Ascending aorta (tissue), 2 donors: ENCODE measurements at places on chromosomes 3 and 15. TPM values are rescaled to one million over a fixed set of nuclear protein-coding genes. Genes with fewer than 3 reads are reported as not detected.

KNG1 gene
- not detected for total RNA-seq

DNA sequence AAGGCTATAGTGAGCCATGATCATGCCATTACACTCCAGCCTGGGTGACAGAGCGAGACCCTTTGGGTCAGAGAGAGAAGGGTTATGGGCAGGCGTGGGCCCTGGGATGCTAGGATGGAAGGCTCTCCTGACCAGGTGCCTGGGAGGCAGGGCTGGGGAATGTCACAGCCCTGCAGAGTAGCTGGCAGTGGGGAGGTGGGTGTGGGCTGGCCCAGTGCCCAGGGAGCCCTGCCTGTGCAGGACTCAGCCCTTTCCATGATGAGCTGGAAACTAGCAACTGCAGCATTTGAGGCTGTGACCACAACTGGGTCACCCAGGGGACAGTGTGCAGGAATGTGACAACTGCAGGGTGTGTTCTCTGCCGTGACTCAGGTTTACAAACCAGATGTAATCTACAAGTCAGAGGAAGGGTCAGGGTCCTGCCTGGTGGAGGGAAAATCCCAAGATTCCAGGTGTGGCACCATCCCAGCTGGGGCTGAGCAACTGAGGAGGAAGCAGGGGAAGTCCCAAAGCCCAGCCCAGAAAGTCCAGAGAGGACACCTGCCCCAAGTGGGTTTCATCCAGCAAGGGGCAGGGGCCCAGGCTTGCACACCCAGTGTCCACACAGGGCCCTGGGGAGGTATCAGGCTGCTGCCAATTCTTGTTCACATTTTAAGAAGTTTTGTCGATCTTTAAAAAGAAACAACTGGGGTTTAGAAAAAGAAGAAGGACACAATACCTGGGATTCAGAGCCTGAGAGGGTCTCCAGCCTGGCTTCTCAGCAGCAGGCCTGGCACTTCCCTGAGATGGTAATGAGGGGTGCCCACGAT lies 45.5 kb downstream of the SLC28A1 start:
- DNase-seq: no peak
- H3K36me3 ChIP-seq: no peaks in the 10 kb centered on the region
- peaks cover 14% of the 10 kb centered on the region for H3K4me1 ChIP-seq
- no peaks in the 10 kb centered on the region for H3K27me3 ChIP-seq

DNA sequence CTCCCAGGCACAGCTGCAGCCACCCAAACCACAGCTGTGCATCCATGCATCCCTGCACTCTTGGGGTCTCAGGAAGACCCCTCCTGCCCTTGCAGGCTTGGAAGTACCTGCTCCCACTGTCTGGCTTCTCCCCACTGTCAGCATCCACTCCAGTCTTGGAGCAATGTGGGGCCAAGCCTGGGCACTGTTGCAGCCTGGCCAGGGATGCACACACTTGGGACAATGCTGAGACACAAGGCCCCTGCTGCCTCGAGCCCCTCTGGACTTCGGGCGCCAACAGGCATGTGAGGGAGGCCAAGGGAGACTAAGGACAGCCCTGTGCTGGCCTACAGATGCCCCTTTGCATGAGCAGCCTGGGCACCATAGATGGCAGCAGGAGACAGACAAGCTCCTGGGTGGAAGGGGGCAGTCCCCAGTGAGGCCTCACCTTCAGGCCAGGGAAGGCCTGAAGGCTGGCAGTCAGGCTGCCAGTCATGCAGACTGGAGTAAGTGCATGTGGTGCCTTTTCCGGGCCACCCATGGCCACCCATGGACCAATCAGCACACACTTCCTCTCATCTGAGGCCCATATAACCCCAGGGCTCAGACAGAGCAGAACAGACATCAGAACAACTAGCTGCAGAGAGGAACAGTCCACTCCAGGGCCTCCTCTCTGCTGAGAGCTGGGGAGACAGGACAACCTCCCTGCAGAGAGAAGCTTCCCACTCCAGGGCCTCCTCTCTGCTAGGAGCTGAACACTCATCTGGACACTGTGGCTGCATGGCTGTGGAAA lies 219.0 kb downstream of the VGLL3 start:
- no peak overlapping the region for H3K27ac ChIP-seq
- H3K27me3 ChIP-seq: no peaks in the 10 kb centered on the region
- H3K36me3 ChIP-seq: no peaks in the 10 kb centered on the region
- no peak for DNase-seq
- no peaks in the 10 kb centered on the region for H3K4me1 ChIP-seq

- no peak overlapping the region for H3K4me3 ChIP-seq
- no peaks in the 10 kb centered on the region for H3K4me1 ChIP-seq
- no peaks in the 10 kb centered on the region for H3K27me3 ChIP-seq
- H3K36me3 ChIP-seq: no peaks in the 10 kb centered on the region
Measured at GRCh38 chr3:195853996-195854395, 42.3 kb upstream of the MUC4 start.

GOLGA8J gene
- total RNA-seq: 0.75 TPM

CRABP1 gene
- not detected for total RNA-seq

DNA sequence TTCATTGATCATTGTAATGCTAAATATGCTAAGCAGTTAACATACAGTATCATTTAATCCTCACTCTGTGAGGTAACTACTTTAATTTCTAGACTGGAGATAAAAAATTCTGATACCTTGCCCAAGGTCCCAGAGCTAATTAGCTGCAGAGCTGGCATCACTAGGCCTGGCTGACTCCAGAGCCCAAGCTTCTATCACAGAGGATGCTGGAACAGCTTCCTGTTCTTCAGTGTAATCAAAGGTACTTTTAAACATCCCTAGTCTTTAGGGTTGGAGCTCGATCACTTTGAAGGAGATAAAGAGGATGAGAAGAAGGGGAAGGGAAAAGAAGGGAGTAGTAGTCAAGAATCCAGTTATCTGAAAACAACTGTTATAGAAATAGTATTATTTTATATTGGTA lies 37.1 kb upstream of the BOC start:
- DNase-seq: no peak
- no peaks in the 10 kb centered on the region for H3K36me3 ChIP-seq
- no peaks in the 10 kb centered on the region for H3K4me1 ChIP-seq
- H3K27ac ChIP-seq: no peak overlapping the region
- no peak overlapping the region for H3K4me3 ChIP-seq

DNA sequence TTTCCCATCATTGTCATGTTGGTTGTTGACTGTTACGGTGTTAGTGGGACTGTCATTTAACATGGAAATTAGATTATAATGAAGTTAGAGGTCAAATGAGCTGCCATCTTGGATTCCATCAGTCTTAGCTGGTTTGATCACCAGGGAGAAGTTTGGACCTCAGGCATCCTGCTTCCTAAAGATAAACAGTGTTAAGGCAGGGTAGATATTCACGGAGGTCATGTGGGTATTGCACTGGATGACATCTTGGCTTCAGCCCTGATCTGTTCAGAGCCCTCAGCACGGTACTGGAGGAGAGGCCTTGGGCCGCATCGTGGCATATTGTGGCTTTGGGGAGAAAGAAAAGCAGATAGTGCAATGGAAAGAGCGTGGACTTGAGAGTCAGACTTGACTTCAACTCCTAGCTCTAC lies 11.1 kb upstream of the MUC20 start:
- no peaks in the 10 kb centered on the region for H3K27me3 ChIP-seq
- no peak overlapping the region for H3K4me3 ChIP-seq
- no peak overlapping the region for H3K27ac ChIP-seq

DNA sequence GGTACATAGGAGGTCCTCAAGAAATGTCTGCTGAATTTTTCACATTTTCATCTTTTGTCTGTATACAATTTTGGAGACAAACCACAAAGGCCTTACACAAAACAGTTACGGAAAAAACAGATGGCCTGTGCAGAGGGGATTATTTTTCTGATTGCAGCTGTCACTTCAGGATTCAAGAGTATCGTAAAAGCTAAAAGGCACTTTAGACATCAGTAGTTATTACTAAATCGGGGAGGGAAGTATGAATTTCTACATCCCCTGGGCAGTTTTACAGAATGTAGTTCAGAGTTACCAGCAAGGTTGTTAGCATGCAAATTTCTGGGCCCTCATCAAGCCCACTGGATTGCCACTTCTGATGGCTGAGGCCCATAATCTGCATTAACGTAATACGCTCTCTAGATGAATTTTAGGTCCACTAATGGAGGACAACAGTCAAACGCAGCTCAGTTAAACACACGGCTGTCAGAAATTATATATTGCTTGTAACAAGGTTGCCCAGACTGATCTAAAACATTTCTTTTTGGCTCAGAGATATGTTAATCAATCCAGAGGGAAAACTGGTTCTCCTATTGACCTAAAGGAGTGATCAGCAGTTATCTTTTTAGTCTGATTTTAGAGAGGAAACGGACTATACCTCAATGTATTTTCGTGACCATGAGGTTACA lies 1.1 kb downstream of the RIOX2 start:
- DNase-seq: no peak
- no peaks in the 10 kb centered on the region for H3K4me1 ChIP-seq
- H3K27ac ChIP-seq: peak overlapping the region; percentile 88
- peak overlapping the region; percentile 89 for H3K4me3 ChIP-seq
- H3K27me3 ChIP-seq: no peaks in the 10 kb centered on the region

RSRC1 gene
- 28.0 TPM for total RNA-seq

SPTSSB gene
- total RNA-seq: not detected

SAMD7 gene
- total RNA-seq: not detected

TRNT1 gene
- total RNA-seq: 16.4 TPM

DNA sequence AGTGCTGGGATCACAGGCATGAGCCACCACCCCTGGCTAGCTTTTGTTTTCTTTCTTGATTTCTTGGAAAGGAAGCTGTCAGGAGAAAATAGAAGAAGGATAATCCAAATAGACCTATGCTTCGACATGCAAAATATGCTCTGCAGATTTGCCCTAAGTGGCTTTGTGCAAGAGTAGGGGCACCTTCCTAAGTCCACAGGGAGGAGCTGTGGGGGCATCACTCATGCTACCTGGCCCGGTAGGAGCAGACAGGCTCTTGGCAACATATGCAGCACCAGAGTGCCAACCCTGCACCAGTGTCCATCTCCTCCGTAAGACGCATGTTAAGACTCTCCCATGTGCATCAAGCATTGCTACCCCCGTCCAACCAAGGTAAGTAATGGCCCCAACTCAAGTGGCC lies 190.7 kb upstream of the UBE2E1 start:
- H3K4me3 ChIP-seq: no peak overlapping the region
- DNase-seq: no peak
- no peaks in the 10 kb centered on the region for H3K4me1 ChIP-seq
- H3K27me3 ChIP-seq: no peaks in the 10 kb centered on the region
- H3K36me3 ChIP-seq: no peaks in the 10 kb centered on the region

GRCh38 chr15:56759450-56759845 lies 26.1 kb upstream of the ZNF280D start:
- H3K4me3 ChIP-seq: no peak overlapping the region
- H3K4me1 ChIP-seq: no peaks in the 10 kb centered on the region
- H3K36me3 ChIP-seq: no peaks in the 10 kb centered on the region
- no peak overlapping the region for H3K27ac ChIP-seq
- DNase-seq: peak; percentile 71

- peaks cover 18% of the 10 kb centered on the region for H3K4me1 ChIP-seq
- no peaks in the 10 kb centered on the region for H3K36me3 ChIP-seq
- no peaks in the 10 kb centered on the region for H3K27me3 ChIP-seq
- H3K4me3 ChIP-seq: no peak overlapping the region
Measured at GRCh38 chr3:16504242-16504641, 9.3 kb downstream of the RFTN1 start.

DNA sequence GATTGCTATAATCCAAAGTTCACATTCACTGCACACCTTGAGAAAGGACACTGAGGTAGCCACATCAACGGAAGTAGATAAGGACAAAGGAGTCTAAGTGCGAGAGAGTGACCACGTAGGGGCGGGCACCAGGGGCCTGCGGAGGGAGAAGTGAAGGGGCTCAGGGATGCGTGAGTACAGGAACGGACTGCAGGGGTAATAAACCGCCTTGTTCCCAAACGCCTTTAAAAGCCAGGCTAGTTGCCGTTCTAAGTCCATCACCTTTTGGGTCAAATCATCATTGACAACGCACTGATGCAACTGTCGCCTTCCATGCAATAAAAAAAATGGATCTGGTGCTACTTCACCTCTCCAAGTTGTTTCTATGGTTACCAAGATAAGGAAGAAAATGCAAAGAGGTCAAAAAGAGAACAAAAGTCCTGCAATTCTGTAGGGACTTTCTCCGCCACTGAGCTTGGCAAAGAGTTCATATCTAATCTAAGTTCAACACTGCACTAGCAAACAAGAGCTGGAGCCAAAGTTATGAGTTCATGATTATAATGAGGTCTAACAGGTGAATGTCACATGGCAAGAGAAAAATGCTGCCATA lies 32.6 kb upstream of the ATP11B start:
- H3K4me1 ChIP-seq: no peaks in the 10 kb centered on the region
- no peaks in the 10 kb centered on the region for H3K27me3 ChIP-seq
- no peak overlapping the region for H3K27ac ChIP-seq

STRA6 gene
- total RNA-seq: not detected

- H3K4me3 ChIP-seq: peak within 1 kb of the TSS; percentile 97
- H3K36me3 ChIP-seq: no peaks in the 10 kb centered on the region
- no peaks in the 10 kb centered on the region for H3K27me3 ChIP-seq
- peak; percentile 80 for DNase-seq
Measured at GRCh38 chr15:76905013-76905839, at the start of gene SCAPER. Gene SCAPER, minus strand, starts transcription at chr15:76905340. Its CDS starts 21,523 bp downstream, at chr15:76883817.

DNA sequence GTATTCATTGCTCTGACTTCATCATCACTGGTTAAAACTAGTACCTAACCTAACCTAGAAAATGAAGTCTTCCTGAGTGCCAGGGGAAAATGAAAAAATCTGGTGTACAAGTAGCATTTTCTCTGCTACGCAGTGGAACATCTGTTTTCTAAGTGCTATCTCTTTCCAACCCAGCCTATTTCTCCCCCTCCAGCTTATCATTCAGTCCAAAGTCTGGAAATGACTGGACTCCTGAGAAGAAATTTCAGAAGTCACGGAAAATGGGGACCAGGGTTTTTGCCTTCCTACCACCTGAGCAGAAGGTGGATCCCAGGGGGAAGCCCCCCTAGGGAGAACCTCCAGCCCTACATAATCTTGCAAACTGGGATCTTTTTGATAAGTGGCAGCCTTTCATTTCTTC lies 9.6 kb upstream of the GLCE start:
- DNase-seq: no peak
- H3K27ac ChIP-seq: no peak overlapping the region
- H3K4me1 ChIP-seq: no peaks in the 10 kb centered on the region
- H3K36me3 ChIP-seq: no peaks in the 10 kb centered on the region
- H3K27me3 ChIP-seq: no peaks in the 10 kb centered on the region

UROC1 gene
- not detected for total RNA-seq

DNA sequence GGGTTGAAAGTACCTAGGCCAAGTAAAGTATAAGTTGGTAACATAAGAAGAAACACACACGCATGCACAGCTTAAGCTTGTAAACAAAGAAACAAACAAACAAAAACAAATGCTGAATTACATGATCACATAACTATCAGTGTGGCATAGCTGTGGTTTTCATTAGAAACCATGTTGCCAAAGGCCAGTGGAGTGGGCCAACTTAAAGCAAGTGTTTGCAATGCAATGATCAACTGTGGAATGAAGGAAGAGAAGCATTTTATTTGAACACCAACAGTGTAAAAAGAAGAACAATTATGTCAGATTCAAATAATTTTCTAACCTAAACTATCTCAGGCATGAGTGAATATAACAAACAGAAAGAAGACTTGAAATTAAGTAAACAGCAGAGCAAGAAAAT lies 199.4 kb upstream of the STRIT1 start:
- H3K27me3 ChIP-seq: no peaks in the 10 kb centered on the region
- no peaks in the 10 kb centered on the region for H3K36me3 ChIP-seq
- H3K4me1 ChIP-seq: no peaks in the 10 kb centered on the region
- no peak overlapping the region for H3K4me3 ChIP-seq
- DNase-seq: no peak
